ENCODE measurements at places on chromosomes 11 and 22.

DNA sequence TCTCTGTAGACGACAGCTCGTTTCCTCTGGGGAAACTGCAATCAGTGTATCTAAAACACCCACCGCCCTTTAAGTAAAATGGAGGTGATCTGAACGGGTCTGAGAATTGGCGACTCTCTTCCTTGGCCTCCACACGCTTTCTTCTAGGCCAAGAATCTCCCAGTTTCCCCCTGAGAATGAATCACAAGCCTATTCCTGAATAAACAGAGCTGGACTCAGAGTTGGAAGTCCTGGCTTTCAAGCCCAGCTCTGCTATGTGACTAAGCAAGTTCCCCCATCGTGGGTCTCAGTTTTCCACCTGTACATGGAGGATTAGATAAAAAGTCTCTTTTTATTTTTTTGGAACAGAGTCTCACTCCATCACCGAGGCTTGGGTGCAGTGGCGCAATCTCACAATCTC lies 200.4 kb downstream of the MN1 start:
- no peak for DNase-seq

DNA sequence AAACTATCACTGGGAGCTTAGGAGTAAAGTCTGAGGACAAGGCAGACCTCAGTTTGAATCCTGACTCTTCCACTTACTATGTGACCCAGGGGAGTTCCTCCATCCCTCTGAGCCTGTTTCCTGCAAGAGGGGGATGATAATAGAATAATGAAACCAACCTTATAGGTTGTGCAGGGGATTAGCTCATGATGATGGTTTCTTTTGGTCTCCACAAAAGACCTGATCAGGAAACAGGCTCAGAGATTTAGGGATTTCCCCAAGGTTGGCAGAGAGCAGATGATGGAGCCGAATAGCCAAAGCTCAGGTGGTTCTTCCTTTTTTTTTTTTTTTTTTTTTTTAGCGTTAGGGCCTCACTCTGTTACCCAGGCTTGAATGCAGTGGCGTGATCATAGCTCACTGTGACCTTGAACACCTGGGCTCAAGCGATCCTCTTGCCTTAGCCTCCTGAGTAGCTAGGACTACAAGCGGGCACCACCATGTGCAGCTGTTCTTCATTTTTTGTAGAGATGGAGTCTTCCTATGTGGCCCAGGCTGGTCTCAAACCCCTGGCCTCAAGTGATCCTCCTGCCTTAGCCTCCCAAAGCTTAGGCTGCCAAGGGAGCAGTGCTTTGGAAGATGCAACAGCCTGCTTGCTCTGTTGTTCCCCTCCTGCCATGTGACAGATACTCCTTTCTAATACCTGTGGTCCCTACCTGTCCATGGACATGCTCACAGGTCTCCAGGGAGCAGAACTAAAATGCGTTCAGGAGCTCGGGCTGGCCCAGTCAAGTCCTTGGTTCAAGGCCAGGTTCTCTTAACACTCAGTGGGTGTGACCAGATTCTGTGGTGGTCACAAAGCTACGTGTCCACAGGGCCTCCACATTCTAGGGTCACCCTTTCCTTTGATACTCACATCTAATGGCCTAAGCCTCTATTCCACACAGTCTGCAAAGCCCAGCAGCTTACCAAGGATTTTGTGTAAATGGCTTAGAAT lies 22.3 kb downstream of the PATZ1 start:
- peak; percentile 36 for DNase-seq

- DNase-seq, result peak; percentile 55
Measured at GRCh38 chr11:117097389-117098268, 599 bp downstream of the SIK3 start.

DNA sequence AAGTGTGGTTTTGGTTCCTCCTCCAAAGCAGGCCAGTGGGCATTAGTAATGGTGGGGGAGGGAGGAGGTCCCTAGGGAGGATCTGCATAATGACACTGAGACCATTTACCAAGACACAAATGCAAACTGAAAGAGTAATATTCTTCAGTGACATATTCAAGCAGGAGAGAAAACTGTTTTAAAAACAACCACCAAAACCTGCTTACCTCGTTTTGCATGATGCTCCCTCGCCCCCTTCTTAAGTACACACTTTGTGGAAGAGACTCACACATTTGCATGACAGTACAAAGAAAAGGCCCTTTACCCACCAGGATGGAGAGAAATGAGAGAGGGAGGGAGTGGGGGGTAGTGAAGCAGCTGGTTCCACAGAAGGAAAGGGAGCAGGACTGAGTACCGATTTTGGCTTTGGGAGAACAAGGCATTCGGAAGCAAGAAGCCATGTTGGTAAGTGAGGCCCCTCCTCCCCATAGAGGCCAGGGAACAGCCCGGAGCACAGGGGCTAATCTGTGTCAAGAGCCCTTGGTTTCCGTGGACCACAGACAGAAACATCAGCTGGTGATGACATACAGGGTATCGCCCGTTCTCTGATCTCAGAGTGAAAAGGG lies 13.0 kb upstream of the OPCML start:
- no peak for DNase-seq

DNA sequence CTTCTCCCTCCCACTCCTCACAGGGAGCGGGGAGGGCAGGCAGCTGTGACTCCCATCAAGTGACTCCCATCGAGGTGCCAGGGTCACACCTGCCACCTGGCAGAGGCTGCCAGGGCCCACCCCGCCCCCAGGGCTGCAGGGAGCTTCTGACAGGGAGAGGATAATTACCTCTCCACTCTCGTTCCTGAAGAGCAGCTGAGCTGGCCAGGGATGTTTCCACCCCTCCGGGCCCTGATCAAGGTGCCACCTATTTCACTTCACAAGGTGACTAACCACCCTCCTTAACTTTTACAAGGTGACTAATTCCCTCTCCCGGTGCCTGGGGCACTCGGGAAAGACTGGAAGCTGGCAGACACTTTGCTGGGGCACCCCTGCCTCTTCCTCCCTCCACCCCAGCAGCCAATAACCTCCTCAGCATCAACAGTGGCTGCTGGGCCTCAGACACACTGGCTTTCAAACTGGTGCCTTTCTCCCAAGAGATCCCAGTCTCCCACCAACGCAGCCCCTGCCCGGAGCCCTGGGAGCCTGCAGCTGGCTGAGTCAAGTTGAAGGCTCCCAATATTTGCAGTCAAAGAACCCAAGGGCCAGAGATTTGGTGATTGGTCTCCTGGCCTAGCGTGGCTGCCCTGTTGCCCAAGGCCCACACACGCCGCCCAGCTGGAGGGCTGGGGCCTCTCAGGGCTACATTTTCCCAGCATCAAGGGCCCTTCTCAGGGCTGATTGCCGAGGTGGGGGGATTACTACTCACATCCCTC lies 22.0 kb upstream of the MYRF start:
- peak; percentile 89 for DNase-seq

GRCh38 chr11:107999759-108000455 lies 8.8 kb upstream of the CUL5 start:
- DNase-seq, result peak; percentile 87

DNA sequence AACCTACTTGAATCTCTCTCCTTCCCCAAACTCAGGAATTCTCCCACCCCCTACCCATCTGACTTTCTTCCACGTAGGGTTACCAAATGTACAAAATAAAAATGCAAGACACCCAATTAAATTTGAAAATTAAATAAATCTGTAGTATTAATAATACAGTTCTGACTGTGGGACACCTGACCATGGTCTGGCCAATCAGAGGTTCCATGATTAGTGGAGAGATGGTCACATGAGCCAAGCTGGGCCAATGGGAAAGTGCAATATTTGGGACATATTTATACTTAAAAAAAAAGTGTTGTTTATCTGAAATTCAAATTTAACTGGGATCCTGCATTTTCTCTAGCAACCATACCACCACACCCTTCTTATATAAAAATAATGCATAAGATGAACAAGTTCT lies 29.8 kb upstream of the ASPHD2 start:
- DNase-seq, result no peak

DNA sequence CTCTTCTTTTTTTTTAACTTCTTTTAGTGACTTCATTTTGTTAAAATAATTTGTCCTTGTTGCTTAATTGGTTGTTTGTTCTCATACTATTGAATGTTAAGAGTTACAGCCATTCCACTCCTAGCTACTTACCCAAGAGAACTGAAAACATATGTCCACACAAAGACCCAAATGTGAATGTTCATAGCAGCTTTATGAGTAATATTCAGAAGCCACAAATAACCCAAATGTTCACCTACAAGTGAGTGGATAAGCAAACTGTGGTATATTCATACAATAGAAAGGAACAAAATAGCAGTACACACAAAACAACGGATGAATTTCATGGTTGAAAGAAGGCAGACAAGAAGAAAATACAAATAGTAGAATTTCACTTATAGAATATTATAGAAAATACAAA lies 1.4 kb upstream of the OR4D11 start:
- no peak for DNase-seq
